ENCODE measurements at places on chromosomes 13 and 19. TPM values are rescaled to one million over a fixed set of nuclear protein-coding genes. Genes with fewer than 3 reads are reported as not detected.
A peak's percentile ranks its signal among the peaks of the same experiment; 100 is the strongest.

DNA sequence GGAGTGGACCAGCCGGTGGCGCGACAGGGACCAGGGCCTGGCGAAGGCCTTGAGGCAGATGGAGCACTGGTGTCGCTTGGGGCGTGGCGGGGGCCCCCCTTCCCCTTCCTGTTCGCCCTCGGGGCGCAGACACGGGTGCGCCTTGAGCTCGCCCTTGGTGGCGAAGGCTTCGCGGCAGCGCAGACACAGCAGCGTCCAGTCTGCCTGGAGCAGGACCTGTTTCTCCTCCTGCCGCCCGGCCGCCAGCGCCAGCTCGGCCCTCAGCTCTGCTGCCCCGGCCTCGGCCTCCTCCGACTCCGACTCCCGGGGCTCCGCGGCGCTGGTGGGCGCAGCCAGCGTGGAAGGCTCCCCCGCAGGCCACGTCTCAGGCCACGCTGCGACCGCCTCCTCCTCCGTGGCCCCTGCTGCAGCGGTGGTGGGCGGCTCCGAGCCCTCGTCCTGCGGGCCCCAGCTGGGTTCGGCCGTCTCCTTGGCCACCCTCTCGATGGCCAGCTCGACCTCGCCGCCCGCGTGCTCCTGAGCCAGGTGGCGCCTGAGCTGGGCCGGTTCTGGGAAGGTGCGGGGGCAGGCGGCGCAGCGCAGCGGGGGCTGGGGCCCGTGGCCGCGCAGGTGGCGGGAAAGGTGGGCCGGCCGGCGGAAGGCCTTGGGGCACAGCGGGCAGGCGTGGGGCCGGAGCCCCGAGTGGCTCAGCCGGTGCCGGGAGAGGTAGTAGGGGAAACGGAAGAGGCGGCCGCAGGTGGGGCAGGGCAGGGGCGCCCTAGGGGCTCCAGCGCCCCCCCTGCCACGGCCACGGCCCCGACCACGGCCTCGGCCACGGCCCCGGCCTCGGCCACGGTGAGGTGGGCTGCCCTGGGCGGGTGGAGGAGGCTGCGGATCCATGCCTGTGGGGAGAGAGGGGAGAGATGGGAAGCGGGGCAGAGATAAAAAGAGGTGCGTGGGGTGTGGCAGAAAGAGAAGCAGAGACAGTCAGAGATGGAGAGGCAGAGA, 1.6 kb downstream of the ZNF579 start:
- no peak for DNase-seq

DNA sequence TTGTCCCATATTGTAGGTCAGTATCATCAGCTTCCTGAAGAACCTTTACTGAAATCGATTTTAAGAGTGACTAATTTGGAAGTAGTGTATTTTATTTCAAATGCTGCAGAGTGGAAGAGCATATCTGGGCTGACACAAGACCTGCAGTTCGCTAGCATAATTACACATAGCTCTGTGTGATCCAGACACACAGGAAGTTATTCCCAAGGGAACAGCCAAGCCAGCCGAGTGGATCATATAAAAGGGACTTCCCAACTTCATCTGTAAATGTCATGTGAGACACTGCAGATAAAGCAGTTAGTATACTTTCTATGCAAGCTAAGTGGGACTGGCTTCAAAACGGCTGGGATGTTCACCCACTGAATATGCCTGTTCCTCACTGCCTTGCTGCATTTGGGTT, 760.4 kb downstream of the SLITRK1 start:
- DNase-seq = peak; percentile 18

GRCh38 chr19:35704218-35704617, at the start of gene ZBTB32:
Gene ZBTB32 (plus strand): TSS chr19:35704558. CDS start chr19:35714627, 10,069 bp downstream.
- peak; percentile 40 for DNase-seq

GRCh38 chr19:51751655-51752054, at the start of gene FPR1:
Gene FPR1 (minus strand): TSS chr19:51751878. CDS start chr19:51746994, 4,884 bp downstream.
- no peak for DNase-seq

GRCh38 chr19:48539503-48540096, 12.4 kb upstream of the SULT2B1 start:
- no peak for DNase-seq

GRCh38 chr19:10145031-10145430, 25.3 kb upstream of the EIF3G start:
- DNase-seq = no peak

- DNase-seq = no peak
Observed at GRCh38 chr19:44112802-44113137, 429 bp upstream of the ZNF225 start.

DNA sequence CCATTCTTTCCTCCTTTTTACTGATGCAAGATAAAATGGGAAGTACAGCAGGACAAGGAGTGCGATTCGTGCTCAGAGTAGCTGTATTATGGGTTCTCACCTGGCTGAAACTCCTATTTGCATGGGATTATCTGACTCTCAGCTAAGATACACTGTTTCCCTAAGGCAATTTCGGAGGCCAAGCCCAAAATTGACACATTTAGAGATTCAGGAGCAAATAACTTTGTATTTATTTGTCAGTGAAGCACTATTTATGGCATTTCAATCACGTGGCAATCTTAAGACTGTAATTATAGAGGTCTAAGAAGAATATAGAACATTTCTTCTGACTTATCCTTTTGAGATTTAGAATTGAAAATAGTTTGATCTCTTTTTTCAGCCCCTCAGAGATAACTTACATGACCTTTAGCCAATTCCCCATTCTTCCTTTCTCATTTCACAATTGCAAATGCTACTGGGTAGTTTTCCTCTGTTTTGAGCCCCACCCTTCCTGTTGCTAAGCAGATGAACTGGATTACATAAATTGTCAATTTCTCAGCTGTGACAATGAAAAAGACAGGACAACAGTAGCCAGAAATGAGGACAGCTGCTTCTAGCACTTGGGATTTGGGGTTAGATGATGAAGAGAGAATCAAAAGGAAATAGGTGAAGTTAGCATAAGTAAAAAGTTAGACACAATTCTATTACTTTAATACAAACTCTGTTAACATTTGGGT, 122.7 kb upstream of the FRY start:
- no peak for DNase-seq

- DNase-seq = no peak
Observed at GRCh38 chr13:46332772-46333171, 54.3 kb downstream of the RUBCNL start.

GRCh38 chr19:55493052-55493644, 4.9 kb downstream of the SSC5D start:
- no peak for DNase-seq

- no peak for DNase-seq
Observed at GRCh38 chr13:97564956-97565355, 131.0 kb downstream of the RAP2A start.

GRCh38 chr19:42424712-42425131, 2.5 kb downstream of the LIPE start:
- no peak for DNase-seq

DNA sequence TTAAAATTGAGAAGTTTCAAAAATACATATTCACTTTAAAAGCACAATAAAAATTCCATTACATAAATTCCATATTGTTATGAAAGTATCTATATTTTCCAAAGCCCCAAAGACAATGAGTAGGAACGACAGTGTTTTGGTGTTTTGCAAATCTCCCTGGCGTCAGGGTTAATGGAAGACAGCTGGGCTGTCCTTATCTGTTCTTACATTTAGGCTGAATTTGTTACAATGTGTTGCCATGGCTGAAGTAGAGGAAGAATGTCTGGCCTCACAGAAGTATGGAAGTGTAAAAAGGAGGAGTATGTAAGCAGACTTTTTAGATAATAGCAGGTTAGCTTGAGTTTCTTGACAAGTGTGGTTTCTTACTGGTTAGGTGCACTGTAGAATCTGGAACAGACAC, 124.4 kb upstream of the SPATA13 start:
- DNase-seq = no peak

DNA sequence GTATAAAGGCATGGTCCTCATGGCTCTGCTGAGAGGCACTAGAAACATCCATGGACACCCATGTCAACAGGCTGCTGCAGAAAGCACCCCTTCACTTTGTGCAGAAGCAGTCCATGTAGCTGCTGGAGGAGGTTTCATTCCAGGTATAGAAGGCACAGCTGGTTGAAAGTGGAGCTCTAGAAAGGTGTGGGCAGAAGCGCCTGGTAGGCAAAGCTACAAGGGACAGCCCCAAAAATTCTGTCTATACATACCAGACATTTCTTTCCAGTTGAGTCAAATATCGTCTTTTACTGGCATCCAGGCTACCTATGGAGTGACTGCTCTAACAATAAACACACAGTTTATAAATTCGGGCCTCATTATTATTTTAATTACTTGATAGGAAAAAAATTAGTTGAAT, 129.3 kb downstream of the ENOX1 start:
- no peak for DNase-seq

DNA sequence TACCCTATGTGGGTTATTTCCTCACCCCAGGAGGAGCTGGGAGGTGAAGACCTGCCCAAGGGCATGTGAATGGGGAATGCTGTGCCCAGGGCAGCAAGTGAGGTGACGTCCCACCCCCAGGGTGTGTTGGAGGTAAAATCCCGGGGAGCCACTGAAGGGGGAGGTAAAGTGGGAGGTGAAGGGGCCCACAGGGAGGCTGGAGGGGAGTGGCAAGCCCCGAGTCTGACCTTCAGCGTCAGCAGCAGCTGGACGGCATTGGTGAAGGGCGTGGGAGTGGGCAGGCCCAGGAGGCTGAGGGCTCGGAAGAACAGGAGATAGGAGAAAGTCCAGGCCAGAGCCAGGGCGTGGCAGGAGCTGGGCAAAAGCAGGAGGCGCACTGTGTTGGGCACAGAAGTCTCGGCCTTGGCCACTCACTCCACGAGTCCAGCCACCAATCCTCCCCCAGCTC, 2.4 kb downstream of the MBOAT7 start:
- DNase-seq = no peak

DNA sequence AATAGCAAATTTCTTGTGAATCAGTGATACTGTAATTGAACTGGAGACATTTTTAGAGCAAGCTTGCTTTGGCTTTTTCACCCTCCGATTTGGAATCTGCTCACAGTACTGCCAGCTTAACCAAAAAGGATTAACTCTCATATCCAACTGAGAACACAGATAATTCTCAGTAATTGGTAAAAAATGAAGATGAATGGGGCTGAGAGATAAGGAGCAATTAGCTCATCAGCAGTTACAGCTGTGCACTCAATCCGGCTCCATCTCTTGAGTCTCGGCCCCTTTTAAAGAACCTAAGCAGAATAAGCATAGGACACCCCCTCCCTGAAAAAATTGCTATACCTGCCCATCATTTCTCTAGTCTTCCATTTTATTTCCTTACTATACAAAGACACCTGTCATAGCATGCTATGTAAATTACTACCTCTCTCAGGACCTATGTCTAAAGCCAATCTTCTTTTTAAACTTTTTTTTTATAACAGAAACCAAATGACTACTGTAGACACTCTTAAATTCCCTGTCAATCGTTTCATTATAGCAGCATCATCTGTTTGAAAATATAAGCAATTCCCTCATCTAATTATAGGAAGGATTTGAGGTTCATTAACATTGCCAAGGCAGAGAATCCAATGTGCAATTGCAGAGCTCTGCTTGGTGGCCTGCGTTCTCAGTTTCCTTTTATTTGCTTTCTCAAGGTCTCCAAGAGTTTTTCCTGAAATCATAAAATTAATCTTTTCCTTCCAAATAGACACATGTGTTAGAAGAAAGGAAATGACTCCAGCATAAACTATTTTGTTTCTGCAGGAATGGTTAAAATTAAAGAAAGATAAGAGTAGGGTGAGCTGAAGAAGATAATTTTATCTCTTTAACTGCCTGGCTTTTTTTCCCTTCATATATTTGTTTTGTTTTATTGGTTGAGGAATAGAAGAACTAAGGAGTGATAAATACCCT, 242.1 kb downstream of the DACH1 start:
- no peak for DNase-seq

GRCh38 chr13:100179276-100179675, 90.4 kb downstream of the PCCA start:
- DNase-seq = no peak

DNA sequence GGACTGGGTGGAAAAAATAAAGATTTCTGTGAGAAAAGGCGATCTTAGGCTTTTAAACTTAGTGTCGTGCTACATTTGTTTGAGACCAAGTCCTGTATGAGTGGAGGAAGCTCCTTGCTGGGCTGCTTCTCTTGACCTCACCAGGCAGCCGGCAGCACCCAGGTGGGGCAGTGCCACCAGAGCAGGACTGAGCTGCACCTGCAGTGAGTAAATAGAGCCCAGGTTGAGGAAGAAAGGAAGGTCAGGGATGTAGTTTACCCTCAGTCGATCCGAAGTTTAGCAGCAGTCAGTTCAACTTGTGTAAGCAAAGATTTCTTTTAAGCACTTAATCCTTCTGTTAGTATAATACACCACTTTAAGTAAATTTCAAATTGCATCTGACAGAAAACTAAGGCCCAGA, 13.6 kb downstream of the HNRNPM start:
- DNase-seq = no peak

DNA sequence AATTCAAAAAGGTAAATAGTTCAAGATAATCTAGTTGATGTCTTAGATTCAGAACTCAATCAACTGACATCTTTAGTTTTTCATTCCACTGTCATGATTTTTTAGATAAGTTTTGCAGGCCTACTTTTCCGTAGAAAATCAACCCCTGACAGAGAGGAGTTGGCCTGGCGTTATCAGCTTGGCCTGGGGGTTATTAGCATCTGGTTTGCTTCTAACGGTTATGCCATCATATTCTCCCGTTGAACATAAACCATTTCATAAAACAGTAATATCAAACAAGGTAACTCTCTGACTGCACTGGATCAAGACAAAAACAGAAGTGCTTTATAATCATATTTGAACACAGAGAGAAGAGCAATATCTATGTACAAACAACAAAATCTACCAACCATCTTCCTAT, 130.8 kb upstream of the PCDH20 start:
- no peak for DNase-seq

DNA sequence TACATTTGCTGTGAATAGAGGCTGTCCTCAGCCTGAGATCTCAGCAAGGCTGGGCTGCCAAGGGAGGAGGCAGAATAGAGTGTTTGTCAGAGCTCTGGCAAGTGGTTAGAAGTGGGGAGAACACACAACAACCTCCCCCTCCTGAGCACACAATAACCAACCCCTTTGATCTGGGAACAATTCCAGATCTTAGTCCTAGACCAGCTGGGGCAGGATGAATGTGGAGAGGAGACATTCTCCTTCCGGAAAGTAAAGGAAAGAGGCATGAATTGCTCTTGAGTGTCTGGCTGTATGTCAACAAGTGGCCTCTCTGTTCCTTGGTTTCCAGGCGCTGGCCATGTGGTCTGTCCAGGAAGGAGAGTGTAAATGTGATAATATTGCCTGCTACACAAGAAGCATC, 114.9 kb upstream of the TMTC4 start:
- peak; percentile 42 for DNase-seq

GRCh38 chr13:26327940-26328725, 74.2 kb downstream of the CDK8 start:
- peak; percentile 40 for DNase-seq

GRCh38 chr19:10286803-10287737, at the start of gene ICAM4:
Gene ICAM4 (plus strand): TSS chr19:10286955. CDS start chr19:10287013, 58 bp downstream.
- DNase-seq = no peak

GRCh38 chr19:39182174-39182505, 14.6 kb upstream of the NCCRP1 start:
- DNase-seq = no peak

- DNase-seq = peak; percentile 38
Observed at GRCh38 chr19:18349524-18350128, 9.2 kb downstream of the PGPEP1 start.

HSPB6 gene
- total RNA-seq = 0.65 TPM

GNG7 gene
- not detected for total RNA-seq

KANK3 gene
- total RNA-seq = 1.0 TPM

C1QTNF9 gene
- not detected for total RNA-seq

UHRF1 gene
- 26.2 TPM for total RNA-seq

ZNF414 gene
- total RNA-seq = 10.6 TPM

NCR1 gene
- total RNA-seq = not detected

RAB3A gene
- 0.80 TPM for total RNA-seq

CYP4F8 gene
- not detected for total RNA-seq

PRSS57 gene
- total RNA-seq = not detected
